ENCODE measurements at places on chromosomes 3 and 15.

DNA sequence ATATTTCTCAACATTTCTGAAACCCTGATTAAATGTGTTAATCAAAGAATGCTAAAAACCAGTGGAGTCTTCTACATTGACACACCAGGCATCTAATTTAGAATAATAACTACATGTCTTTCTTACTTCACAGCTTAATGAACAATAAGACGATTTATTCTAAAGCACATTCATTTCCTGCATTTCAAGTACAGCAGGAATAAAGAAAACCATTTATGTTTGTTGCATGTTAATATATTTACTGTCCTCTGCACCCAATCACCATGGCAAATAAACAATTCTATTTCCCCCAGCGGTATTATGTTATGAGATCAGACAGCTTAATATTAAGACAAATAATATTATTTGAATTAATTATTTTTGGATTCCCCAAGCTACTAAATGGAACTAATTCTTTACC lies 1336.3 kb upstream of the CADM2 start:
- DNase-seq = no peak

GRCh38 chr15:75721923-75722870 lies 9.5 kb upstream of the CSPG4 start:
- DNase-seq = no peak

DNA sequence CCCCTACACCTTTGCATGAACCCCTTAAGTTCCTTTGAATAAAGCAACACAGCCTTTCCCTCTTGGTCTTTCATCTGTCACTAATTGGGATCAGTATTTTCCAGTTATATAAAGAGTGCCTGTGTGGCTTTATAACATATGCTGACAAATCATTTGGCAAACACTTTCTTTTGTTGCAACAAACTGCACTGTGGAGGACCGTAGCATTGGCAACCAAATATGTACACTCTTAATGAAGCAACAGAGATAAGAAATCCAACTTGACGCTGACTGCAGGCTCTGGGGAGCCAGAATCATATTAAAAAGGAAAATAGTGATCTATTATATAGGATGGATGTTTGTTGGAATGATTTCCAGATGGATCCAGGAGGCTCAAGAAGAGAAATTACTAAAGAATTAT lies 120.1 kb upstream of the PRICKLE2 start:
- DNase-seq = no peak

- no peak for DNase-seq
These were observed 677 bp downstream of the POLQ start for GRCh38 chr3:121545049-121545573.

GRCh38 chr3:71062037-71062932 lies 521.2 kb downstream of the FOXP1 start:
- no peak for DNase-seq

DNA sequence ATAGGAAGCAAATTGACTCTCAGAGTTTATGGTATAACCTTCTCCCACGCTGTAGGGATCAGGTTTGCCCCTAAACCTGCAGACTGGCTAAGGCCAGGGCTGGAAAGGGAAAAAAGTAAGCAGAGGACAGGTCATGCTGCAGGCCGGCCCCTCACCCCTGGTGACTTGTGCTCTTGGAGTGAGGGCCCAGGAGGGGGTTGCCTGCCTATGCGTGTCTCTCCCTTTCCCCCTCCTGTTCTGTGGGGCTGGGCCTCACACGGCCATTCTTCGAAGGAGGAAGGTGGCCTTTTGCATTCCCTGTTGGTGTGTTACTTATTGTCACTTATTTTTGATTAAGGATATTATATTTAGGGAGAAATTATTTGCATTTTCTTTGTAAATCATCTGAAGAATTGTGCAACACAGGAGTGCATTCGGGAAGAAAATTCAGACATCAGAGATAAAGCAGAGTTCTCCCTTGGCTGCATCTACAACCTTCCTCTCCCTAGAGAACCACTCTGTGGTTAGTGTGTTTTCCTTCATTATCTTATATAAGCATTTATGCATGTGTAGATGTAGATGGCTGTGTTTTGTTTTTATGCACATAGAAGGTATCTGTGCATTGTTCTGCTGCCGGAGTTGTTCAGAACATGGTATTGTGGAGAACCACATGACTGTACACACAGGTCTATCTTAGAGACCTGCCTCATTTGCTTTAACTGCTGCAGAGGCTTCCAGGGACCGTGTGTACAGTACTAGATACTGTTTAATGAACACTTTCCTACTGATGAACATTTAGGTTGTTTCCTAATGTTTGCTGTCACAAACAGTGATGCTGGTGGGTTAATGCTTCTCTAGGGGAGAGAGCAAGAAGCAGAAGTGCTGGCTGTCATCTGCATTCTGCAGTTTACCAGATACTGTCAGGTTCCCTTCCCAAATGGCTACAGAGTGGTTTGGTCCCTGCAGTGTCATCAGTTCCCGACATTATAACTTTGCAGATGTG lies 133.5 kb downstream of the APBA2 start:
- no peak for DNase-seq

- no peak for DNase-seq
These were observed 3.2 kb downstream of the NEIL1 start for GRCh38 chr15:75349851-75350588.

DNA sequence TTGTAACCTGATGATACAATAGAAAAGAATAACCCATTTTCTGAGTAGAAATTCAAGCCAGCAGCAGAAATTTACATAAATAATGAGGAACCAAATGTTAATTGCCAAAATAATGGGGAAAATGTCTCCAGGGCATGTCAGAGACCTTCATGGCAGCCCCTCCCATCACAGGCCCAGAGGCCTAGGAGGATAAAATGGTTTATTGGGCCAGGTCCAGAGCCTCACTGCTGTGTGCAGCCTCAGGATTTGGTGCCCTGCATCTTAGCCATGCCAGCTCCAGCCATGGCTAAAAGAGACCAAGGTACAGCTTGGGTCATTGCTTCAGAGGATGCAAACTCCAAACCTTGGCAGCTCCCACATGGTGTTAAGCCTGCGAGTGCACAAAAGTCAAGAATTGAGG lies 352.1 kb upstream of the MEIS2 start:
- no peak for DNase-seq
